ENCODE measurements at places on chromosomes 16 and 17. TPM values are rescaled to one million over a fixed set of nuclear protein-coding genes. Genes with fewer than 3 reads are reported as not detected.

Gene SLC13A2
- not detected for total RNA-seq

Gene SOX15
- total RNA-seq = 18.7 TPM

Gene KRTAP3-2
- not detected for total RNA-seq

Gene SLC38A8
- total RNA-seq = not detected

Gene CDK5RAP3
- total RNA-seq = 111 TPM

Gene RAB11FIP4
- total RNA-seq = 9.1 TPM

Gene SEZ6L2
- 12.8 TPM for total RNA-seq

Gene SIRT7
- total RNA-seq = 38.1 TPM

Gene GLIS2
- total RNA-seq = 2.2 TPM

Gene RAMP2
- 1.0 TPM for total RNA-seq

Gene LGALS9
- 2.9 TPM for total RNA-seq

Gene TEX14
- total RNA-seq = not detected

Gene CCL16
- total RNA-seq = not detected

Gene HOXB7
- 24.9 TPM for total RNA-seq

Gene CACNG1
- not detected for total RNA-seq

Measured in epithelial cell of proximal tubule (primary cell).